ENCODE measurements at places on chromosomes 4 and X.

- DNase-seq = no peak
These were observed 88.1 kb upstream of the STOX2 start for GRCh38 chr4:183816882-183817509.

- DNase-seq = no peak
These were observed 163.2 kb upstream of the FAM9B start for GRCh38 chrX:9196961-9197640.

DNA sequence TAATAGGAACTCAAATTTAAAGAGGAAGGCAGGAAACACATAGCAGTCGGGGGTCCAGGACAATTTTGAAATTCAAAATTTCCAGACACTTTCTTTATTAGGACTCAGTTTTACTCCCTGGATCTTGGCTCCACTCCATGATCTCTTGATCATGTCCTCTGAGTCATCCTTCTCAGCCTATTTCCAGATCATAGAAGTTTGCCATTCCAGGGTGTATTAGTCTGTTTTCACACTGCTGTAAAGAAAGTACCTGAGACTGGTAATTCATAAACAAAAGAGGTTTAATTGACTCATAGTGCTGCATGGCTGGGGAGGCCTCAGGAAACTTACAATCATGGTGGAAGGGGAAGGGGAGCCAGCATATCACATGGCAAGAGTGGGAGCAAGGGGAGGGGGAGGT is 564.7 kb upstream of the ACTRT1 start:
- no peak for DNase-seq

GRCh38 chr4:1126506-1126905 is 13.1 kb upstream of the RNF212 start:
- no peak for DNase-seq

Data from COLO829 (cell line).